ENCODE measurements at places on chromosomes 13 and 19.

GRCh38 chr13:36357692-36358091 lies 11.5 kb upstream of the SPART start:
- DNase-seq = no peak

- DNase-seq = no peak
Observed at GRCh38 chr13:82751206-82751605, 1131.1 kb downstream of the SLITRK1 start.

GRCh38 chr13:45700971-45701900 lies 884 bp upstream of the CBY2 start:
- no peak for DNase-seq

DNA sequence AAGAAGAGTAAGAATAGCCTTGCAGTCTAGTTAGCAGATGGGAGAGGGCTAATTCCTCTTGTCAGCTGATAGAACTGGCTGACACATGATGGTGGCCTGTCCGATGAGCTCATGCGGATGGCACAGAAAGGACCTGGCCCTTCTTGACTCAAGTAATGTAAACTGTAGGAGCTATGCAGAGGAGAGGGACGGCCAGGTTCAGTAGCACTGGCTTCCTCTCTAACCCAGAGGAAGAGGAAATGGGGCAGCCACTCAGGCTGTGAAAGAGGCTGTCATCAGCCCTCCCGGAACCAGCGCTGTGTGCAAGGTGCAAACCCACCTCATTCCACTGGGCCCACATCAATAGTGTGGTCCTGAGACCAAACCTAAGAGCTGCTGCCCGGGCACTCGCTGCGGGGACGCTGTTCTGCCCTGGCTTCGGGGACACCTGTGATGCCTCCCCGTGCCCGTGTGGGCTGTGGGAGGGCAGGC lies 30.8 kb upstream of the USE1 start:
- no peak for DNase-seq

DNA sequence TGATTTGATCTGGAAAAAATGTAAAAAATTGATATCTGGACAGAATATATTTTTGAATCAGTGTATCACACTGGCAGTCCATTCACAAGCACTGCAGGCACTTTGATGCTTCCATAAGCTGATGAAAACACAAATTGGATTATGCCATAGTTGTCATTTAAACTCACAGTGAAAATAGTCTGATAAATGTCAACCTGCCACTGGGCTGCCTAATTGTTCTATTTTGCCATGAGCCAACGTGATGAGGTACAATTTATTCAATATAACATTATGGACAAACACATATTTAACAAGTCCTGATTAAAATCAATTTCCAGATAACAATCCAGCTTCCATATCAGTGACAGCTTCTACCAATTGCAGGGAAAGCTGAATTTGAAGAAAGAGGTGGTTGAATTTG lies 1244.9 kb downstream of the EFNB2 start:
- DNase-seq = no peak

GRCh38 chr19:49338691-49339300 lies 3.6 kb downstream of the CD37 start:
- DNase-seq = no peak

DNA sequence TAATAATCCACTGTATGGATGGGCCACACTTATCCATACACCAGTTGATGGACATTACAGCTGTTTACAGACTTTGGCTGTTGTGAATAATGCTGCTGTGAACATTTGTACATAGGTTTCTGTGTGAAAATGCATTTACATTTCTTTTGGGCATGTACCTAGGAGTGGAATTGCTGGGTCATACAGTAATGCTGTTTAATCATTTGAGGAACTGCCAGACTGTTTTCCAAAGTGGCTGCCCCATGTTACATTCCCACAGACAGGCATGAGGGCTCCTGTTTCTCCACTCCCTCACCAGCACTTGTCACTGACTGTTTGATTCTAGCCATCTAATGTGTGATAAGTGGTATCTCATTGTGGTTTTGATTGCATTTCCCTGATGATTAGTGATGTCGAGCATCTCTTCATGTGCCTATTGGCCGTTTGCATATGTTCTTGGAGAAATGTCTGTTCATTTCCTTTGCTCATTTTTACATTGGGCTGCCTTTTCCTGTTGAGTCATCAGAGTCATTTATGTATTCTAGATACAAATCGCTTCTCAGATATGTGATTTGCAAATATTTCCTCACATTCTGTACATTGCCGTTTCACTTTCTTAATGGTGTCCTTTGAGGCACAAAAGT lies 12.8 kb downstream of the TMEM255B start:
- DNase-seq = no peak

DNA sequence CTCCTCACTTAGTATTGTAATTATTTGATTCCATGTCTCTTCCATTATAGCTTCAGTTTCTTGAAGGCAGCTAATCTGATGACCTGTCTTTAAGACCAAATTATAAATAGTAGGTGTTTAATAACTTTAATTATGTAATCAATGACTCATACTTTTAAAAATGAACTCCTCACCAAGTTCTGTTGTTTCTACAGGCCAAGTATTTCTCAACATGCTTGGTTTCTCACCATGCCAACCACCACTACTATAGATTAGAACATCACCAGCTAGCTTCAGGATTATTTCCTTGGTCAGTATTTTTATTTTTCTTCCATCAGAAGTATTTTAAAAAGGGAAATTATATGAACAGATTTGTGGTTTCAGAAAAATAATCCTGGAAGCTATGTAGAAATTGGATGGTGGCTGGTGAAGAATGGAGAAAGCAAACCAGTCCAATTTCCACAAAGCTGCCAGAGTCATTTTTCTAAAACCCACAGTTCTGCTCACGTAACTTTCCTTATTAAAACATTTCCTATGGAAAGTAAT lies 237.7 kb upstream of the DACH1 start:
- no peak for DNase-seq

DNA sequence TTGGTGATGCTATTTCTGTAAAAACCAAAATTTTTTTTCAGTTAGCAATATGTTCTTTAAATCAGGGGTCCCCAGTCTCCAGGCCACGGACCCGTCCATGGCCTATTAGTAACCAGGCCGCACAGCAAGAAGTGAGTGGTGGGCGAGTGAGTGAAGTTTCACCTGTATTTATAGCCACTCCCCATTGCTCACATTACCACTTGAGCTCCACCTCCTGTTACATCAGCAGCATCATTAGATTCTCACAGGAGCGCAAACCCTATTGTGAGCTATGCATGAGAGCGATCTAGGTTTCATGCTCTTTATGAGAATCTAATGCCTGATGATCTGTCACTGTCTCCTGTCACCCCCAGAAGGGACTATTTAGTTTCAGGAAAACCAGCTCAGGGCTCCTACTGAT lies 58.9 kb upstream of the SLC7A1 start:
- no peak for DNase-seq

GRCh38 chr19:1756264-1756663 lies 3.0 kb downstream of the ONECUT3 start:
- no peak for DNase-seq

- no peak for DNase-seq
Observed at GRCh38 chr19:40827386-40828247, 22.6 kb downstream of the CYP2A6 start.

GRCh38 chr13:98823442-98823841 lies 71.0 kb upstream of the SLC15A1 start:
- DNase-seq = no peak

- no peak for DNase-seq
Observed at GRCh38 chr13:67200183-67200582, 30.0 kb downstream of the PCDH9 start.

DNA sequence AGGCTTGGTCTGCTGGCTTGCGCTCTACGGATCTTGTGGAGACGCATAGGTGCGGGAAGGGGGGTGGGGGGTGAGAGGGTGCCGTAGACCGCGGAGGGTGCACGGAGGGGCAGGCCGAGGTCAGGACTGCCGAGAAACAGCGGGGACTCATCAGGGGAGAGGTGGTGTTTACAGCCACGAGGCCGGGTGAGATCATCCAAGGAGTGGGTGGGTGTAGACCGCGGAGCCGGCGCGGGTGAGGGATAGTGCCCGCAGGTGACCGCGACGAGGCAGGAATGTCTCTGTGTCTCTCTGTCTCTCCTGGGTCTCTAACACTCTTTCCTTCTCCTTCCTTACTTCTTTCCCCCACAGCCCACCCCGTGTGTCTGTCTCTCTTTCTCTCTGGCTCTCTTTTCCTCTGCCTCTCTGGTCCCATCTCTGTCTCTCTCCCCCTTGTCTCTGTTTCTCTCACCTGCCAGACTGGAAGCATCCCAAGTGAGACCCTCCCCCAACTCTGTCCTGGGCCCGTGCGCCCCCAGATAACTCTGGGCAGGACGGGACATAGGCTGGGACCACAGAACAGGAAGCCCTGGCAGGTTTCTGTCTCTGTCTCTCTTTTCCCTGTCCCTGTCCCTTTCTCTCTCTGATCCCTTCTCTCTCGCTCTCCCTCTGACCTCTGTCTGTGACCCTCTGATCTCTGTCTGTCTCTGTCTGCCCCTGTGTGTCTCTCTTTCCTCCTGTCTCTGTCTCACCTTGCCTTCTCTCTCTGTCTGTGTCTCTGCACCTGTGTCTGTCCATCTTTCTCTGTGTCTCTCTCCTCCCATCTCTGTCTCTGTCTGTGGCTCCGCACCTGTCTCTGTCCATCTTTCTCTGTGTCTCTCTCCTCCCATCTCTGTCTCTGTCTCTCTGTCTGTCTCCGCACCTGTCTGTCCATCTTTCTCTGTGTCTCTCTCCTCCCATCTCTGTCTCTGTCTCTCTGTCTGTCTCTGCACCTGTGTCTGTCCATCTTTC lies 1.8 kb upstream of the KLK4 start:
- DNase-seq = no peak

DNA sequence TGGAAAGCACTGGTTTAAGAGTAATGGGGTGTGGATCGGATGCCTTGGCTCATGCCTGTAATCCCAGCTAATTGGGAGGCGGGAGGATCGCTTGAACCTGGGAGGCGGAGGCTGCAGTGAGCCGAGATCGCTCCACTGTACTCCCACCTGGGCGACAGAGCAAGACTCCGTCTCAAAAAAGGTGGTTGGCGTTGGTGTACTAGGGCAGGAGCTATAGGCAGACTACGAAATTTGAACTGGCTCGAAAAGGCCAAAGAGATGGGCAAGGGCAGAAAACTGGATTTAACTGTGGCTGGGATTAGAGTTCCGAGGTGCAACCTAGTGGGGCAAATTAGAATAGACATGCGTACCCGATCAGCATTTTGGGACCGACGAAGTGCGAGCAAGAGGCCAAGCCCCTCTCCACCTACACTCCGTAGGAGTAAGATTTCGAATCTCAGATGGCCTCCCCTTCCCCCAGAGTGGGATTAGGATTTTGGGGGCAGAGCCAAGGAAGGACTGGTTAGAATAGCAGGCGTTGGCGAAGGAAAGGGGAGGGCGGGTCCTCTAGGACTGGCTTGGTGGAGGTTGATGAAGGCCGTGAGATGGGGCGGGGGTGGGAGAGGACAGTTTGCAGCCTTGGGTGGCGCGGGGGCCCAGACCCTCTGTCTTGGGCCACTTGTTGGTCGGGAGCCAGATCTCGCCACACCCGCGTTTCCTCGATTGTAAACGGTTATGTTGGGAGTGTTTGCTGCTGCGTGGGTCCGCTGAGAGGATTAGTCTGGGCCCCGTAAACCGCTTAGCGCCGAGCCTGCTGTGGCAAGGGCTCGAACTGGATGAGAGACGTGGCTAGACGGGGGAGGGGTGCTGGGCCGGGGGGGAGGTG lies 2.0 kb upstream of the INAFM1 start:
- no peak for DNase-seq

DNA sequence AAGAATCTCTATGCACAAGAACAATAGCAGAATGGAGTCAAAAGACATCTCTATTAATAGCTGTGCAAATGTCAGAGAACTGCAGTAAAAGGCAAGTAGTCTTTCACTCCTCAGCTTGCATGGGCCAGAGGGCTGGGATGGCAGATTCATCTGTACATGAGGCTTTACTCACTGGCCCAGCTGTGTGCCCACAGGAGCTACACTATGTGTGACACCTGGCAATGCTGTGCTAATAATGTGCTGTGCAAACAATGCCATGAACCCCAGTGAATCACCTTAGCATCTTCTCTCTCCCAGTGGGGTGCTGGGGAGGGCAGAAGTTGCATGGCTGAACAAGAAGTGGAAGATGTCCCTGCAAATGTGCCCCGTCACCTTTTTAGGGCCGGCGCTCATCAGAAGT lies 73.1 kb downstream of the KL start:
- DNase-seq = no peak

GRCh38 chr13:110813646-110814624 lies 100.4 kb downstream of the ING1 start:
- DNase-seq = no peak

- DNase-seq = no peak
Observed at GRCh38 chr13:97339988-97340749, 93.8 kb upstream of the RAP2A start.

DNA sequence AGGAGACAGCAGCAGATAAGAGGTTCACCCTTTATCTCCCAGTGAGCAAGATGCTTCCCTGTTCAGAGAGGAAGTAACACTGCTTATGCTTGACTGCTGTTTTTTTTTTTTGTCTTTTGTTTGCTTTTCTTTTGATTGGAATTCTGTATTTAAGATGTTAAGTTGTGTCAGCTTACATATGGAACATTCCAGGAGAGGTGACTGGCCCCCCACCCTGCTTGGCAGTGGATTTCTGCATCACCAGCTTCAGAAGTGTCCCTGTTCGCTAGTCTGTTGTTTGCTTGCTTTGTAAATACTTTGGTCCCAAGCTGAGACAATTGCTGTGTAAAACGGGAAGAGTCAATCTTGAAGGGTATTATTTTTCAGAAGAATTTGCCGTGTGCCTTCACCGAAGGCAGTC lies 43.0 kb downstream of the IFT88 start:
- DNase-seq = no peak

DNA sequence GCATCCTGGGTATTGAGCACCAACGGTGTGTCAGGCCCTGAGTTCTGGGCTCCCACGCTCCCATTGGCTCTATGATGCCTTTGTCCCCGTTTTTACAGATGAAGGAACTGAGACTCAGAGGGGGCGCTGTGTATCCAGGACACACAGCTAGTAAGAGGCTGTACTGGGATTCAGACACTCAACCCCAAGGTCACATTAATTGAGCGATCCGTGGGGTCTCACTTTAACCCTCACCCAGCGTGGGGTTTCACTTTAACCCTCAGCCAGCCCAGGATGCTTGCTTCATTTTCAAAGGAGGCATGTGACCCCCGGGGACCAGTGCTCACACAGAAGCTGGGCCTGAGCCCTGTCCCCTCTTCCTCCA lies 42.6 kb downstream of the CYP4F22 start:
- DNase-seq = no peak

GRCh38 chr19:5238700-5239099 lies 101.9 kb downstream of the PTPRS start:
- DNase-seq = no peak

GRCh38 chr19:45354241-45354842 lies 13.8 kb downstream of the KLC3 start:
- no peak for DNase-seq

DNA sequence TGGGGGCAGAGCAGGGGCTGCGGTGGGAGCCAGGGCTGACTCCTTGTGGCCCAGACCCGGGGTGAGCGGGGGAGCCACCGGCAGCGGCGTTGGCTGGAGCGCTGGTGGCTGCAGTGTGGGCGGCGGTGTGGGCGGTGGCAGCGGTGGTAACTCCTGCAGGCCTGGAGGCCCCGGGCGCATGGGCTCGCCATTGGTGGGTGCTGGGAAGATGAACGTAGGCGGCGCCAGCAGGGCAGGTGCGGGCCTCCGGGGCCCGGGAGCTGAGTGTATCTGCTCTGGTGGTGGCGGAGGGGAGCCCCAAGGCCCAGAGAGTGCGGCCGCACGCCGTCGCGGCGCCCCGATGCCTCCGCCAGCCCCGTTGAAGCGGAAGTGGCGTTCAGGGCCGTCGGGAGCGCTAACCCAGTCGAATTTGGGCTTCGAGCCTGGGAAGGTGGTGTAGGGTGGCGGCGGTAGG lies 2.0 kb downstream of the GGN start:
- no peak for DNase-seq

- no peak for DNase-seq
Observed at GRCh38 chr13:113410472-113411201, 42.7 kb downstream of the ADPRHL1 start.
